ENCODE measurements at places on chromosomes 13 and 19.

DNA sequence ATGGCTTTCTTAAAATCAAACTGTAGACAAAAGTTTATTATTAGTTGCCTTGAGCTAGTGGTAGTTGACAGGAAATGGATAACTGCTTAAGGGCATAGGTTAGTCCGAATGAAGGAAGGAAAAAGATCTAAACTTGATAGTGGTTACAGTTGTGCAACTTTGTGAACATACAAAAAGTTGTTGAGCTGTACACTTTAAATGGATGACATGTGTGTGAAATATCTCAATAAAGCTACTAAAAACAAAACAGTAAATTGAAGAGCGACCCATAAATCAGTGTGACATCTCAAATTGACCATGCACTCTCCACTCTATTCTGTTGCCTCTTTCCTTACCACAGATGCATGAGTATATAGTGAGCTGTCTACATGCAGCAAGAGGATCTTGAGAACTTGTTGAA, 1757.8 kb downstream of the PCDH9 start:
- DNase-seq = no peak

DNA sequence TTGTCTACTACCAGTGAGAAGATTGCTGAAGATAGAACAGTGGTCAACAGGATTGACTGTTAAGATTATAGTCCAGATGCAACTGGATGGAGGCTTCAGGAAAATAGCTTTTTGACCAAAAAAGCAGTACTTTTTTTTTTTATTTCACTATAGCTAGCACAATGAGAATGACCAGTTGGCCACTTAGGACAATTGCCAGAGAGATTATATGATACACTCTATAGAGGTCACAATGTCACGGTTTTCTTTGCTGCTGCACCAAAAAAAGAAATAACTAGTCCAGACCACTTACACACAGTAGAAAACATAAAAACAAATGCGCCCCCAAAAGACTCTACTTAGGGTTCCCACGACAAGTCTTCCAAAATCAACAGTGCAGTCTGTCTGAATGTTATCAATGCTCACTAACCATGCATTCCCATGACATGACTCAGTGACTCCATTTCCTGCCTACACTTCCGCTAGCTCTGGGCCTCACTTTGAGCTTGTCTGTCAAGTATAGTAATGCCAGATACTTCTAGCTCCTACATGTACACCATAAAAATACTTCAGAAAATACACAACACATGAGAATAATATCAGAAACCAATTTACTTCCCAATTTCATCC, 209.1 kb upstream of the STARD13 start:
- no peak for DNase-seq

- peak; percentile 10 for DNase-seq
These were observed 48.3 kb upstream of the C1QTNF9B start for GRCh38 chr13:23945612-23946011.

GRCh38 chr13:22081430-22081829, 410.6 kb downstream of the FGF9 start:
- DNase-seq = no peak

DNA sequence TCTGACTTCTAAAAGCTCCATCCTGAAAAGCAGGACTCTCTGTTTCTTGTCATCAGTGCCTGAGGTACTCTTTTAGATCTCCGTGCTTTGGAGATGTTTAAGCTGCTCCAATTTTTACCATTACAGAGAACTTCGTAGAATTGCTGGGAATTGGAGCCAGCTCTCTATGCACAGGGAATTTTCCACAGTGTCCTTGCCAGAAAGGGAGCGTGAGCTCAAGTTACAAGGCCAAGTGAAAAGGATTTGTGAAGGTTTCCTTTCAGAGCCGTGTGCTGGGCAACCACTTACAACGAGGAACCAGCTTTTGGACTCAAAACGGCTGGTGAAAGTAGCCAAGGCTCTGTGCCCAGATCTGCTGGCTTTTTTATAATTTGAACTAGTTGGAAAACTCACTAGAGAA, 82.6 kb downstream of the NUFIP1 start:
- no peak for DNase-seq

DNA sequence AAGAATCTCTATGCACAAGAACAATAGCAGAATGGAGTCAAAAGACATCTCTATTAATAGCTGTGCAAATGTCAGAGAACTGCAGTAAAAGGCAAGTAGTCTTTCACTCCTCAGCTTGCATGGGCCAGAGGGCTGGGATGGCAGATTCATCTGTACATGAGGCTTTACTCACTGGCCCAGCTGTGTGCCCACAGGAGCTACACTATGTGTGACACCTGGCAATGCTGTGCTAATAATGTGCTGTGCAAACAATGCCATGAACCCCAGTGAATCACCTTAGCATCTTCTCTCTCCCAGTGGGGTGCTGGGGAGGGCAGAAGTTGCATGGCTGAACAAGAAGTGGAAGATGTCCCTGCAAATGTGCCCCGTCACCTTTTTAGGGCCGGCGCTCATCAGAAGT, 73.1 kb downstream of the KL start:
- no peak for DNase-seq

DNA sequence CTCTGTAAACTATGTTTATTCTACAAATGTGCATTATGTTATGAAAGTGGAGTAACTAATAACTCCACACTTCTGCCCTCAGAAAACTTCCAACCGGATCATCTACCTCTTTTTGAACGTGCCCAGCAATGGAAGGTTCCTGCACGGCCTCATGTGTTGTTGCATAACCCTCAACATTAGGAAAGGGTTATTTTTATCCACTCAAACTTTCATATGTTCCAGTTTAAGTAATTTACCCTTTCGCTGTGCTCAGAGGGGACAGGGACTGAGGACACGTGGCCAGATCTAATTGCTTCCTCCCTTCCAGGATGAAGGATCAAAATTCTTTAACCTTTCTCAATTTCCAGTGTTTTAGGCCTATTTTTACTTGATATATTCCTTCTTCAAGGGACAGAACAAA, 29.6 kb downstream of the IRS2 start:
- DNase-seq = no peak

DNA sequence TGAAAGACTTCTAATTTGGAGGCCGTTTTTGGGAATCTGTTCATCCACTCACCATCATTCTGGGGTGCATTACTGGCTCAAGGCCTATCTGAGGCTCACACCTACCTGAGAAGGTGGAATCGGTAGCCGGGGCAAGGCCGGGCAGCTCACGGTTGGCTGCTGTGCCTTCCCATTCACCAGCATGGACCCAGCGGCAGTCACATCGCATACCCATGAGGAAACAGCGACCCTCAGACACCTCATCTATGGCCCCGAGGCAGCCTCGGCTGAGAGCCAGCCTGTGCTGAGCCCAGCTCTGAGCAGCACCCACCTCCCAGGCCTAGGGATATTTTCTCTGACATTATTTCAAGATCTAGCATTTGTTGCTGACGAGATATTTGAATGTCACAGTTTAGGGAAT, 130.5 kb downstream of the ATP11A start:
- no peak for DNase-seq

DNA sequence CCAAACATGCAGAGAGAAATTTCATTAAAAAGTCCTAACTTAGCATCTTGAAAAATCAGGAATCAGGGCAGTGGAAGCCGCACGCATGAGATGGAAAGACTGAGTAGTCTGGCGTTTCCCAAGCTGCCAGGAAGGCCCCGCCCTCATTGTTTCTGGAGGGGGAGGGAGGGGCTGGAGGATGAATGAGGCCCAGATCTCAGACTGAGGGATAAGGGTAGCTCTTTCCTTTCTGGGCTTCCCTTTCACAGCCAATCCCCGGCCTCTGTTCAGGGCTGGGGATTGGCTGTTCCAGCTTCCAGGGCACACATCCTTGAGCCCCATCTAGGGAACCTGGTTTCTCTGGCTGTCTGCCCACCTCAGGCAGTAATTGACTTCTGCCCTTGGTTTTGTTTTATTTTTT, 7.3 kb downstream of the C19orf53 start:
- DNase-seq = no peak

GRCh38 chr13:89082623-89083022, 1411.5 kb downstream of the SLITRK5 start:
- no peak for DNase-seq
